ENCODE measurements at places on chromosomes 4 and X.

DNA sequence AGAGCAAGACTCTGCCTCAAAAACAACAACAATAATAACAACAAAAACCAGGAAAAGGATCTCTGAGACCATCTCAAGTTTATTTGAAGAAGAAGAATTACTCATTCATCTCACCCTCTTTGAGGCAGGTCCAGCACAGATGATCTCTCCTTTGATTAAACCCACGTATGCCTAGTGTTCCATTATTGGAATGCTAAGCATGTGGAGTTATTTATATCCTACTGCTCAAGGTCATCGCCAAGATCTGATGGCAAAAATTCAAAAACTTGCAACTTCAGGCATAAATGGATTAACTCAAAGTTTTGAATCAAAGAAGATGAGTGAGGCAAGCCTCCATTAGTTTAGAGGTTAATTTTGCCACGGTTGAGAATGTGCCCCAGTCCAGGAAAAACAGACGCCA lies 184.2 kb downstream of the DHRSX start:
- no peak for DNase-seq

DNA sequence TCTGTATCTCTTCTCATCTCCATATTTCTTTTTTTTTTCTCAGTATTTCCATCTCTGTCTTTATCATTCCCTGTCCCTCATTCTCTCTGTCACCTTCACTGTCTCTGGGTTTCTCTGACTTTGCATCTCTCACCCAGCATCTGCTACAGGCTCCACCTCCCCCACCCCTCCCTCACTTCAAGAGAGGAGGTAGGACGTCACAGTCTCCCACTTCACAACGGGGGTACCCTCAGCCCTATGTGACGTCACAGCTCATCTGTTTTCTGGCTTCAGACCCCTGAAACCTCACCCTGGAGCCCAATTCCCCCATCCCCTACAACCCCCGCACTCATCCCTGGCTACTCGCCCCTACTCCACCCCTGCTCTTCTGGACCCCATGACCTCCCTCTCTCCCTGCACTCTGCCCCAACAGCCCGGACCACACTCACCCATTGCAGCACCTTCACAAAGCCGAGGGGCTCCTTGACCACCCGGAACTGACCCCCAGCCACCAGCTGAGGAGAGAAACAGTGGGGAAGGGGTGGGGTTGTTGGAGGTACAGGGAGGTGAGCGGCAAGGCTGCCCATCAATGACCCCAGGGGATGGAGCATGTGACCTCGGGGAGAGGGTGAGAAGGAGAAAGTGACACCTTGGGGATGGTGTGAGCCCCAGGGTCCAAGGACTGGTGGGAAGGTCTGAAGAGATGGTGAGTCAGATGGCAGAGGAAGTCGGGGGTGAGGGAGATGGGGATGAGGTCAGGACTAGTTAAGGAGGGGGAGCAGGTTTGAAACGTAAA lies 1.3 kb downstream of the SYP start:
- DNase-seq = no peak

DNA sequence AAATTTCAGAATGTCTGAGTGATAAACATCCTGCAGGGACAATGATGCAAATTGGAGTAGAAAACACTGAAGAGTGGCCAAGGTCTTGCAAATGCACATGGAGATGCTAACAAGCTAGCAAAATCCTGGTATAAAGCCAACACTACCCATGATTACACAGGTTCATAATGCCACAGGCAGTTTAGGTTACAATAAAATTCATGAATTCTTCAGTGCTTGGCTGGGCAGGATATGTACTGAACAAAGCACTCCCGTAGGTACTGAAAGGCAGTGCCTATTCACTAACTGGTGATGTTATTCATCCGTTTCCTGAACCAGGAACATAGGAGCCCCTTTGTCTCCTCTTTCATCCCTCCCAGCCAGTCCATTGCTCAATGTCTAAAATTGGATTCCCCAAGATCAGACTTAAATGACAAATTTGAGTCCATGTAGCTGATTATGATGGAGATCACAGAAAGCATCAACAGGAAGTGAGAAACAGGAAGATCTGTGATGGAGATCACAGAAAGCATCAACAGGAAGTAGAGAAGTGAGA lies 244.5 kb downstream of the DMD start:
- no peak for DNase-seq

DNA sequence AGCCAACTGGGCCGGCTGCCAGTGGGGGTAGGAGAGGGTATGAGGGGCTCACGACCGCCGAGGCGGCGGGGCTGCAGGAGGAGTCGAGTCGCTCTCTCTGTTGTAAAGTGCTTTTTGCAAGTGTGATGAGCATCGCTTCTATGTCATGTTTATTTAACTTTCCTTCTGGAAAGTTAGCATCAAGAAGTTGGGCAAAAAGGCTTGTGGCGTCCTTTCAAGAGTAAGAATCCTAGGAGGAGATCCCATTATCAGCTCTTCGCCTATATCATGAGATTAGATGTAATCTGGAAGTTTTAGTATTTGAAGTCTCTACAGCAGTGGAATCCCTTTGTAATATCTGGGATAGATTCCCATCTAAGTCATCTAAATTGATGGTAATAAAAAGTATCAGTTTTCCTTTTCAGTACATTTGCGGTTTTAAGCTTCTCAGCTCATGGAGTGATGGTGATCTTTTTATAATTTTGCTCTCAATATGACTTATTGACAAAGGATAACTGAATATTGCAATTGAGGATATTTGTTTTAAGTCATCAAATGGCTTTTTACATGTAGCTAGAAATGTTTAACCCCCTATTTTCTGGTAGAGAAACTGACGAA lies 1.7 kb downstream of the GALNT7 start:
- no peak for DNase-seq

GRCh38 chrX:10549280-10549679 lies 71.1 kb downstream of the MID1 start:
- no peak for DNase-seq

GRCh38 chr4:52376132-52376704 lies 282.9 kb downstream of the USP46 start:
- peak; percentile 24 for DNase-seq

- DNase-seq = no peak
Observed at GRCh38 chr4:165011403-165011802, 20.4 kb upstream of the TRIM60 start.

- DNase-seq = no peak
Observed at GRCh38 chrX:24285082-24285481, 28.8 kb downstream of the SUPT20HL2 start.

- no peak for DNase-seq
Observed at GRCh38 chr4:81142744-81143143, 72.3 kb downstream of the PRKG2 start.

DNA sequence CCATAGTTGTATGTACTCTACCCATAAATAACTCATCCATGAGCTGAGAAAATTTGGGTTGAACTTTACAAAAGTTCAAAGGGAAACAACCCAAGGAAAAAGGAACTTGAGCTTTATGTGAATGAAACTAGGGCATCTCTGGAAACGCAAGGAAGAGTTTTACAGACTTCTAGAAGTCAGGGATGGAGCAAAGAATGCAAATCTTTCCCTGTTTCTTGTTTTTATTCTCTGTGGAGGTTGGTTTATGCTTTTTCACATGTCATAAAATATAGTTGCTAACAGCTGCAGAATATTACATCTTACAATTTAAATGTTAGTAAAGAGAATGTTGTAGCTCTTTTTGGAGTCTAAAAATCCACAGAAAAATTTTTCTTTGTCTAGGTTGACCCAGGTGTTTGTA lies 754.1 kb downstream of the PCDH7 start:
- DNase-seq = no peak

DNA sequence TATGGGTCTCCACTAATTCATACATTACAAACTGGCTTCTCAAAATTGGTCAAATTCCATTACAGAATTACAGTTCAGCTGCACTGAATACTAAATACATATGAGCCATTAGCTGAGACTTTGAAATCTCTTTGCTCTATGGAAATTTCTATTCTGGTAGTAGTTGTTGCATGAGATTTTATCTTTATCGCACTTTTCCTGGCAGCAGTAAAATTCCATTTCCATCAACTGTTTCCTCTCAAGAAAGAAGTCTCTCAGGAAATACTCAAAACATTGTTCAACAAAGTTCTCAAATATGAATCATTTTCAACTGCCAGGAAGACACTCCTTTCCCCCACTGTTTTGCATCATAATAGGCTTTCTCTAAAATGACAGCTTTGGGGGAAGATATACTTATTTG lies 51.3 kb downstream of the ATP11C start:
- no peak for DNase-seq

DNA sequence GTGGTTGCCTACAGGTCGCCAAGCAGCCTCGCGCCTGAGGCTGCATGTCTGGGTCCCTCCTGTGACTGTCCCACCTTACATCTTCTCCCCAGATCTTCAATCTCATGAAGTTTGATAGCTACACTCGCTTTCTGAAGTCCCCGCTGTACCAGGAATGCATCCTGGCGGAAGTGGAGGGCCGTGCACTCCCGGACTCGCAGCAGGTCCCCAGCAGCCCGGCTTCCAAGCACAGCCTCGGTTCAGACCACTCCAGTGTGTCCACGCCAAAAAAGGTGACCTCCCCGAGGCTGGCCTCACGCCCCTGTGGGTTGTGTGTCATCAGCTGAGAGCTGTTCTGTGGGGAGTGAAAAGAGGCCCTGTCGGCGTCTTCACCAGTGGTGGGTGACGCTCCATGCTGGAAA lies 24.9 kb upstream of the HGFAC start:
- DNase-seq = no peak

- DNase-seq = peak; percentile 12
Observed at GRCh38 chrX:46376246-46376885, 168.9 kb downstream of the ZNF674 start.
